ENCODE measurements at places on chromosomes 6 and 20.

DNA sequence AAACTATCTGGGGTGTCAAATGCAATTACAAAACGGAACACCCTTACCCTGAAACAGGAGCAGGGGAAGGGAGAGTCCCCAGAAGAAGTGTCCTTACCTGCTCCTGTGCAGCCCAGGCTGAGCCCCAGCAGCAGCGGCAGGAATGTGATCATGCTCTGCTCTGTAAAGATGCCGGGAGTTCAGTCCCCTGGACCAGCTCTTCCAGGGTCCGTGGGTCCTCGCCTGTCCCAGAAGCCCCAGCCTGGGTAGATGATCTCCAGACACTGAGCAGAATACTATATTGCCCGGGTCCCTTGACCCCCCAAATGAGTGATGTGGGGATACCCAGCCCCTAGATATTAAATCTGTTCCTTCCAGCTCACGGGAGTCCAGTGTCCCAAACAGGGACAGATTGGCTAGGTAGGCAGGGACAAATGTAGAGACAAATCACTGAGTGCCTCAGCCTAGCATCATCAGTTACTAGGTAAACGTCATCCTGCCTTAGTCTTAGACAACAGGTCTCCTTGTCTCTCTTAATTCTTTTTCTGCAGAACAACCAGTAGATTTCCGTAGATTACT is at the start of gene HLA-DMB:
TSS of gene HLA-DMB (minus strand) at position 373 of the 558 bp plus-strand sequence. CDS start at position 152, 221 bp downstream.
- DNase-seq = peak; percentile 29

- DNase-seq = no peak
Measured at GRCh38 chr20:49633643-49634042, 65.7 kb upstream of the PTGIS start.

- DNase-seq = no peak
Measured at GRCh38 chr20:4548552-4548951, 173.2 kb upstream of the PRND start.

GRCh38 chr6:85403331-85404015 is 46.4 kb upstream of the NT5E start:
- no peak for DNase-seq

DNA sequence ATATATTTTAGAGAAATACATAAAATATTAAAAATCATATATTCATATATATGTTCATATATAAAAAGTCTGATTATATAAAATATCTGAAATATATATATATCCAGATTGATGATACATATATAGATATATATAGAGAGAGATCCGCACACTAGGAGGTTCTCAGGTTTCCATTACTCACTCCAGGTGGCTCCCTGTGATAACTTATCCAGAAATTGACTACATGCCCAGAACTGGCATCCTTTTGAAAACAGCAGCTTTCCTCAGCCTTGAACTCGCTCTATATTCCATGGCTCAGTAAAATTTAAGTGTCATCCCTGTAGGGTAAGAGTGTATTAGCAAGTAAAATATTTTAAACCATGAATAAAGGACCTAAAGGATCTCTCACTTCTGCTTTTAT is 206.8 kb downstream of the TINAG start:
- no peak for DNase-seq

GRCh38 chr20:58700823-58701222 is 8.2 kb downstream of the NPEPL1 start:
- no peak for DNase-seq

GRCh38 chr6:11595903-11596302 is 58.4 kb downstream of the TMEM170B start:
- DNase-seq = no peak

DNA sequence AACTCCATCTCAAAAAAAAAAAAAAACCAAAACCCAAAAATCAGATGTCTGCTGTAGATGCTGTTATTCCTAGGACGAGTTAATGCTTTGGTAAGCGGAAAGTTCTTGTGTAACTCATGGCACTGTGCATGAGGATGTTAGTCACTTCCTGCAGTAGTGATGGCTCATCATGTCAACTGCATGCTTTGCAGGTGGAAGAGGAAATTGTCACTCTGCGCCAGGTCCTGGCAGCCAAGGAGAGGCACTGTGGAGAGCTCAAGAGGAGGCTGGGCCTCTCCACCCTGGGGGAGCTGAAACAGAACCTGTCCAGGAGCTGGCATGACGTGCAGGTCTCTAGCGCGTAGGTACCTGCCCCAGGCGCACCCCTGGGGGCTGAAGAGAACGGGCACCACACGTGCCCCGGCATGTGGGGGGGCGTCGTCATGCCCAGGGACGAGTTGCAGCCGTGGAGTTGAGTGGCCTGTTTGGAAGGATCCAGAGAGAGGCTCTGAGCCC is 8.5 kb downstream of the TPD52L2 start:
- DNase-seq = peak; percentile 39

DNA sequence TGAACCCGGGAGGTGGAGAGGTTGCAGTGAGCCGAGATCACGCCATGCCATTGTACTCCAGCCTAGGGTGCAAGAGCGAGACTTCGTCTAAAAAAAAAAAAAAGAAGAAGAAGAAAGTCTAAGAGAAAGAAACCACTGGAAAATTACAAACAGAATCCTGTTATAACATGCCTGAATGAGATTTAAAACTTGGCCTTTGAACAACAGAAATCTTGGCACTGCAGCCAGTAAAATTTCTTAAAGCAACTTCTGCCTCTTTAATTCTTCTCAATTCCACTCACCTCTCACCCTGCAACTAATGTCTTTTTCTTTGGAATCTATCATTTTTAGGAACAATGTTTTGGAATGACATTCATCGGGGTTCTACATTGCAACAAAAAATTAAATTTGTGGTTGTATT is 26.3 kb downstream of the PM20D2 start:
- DNase-seq = no peak

DNA sequence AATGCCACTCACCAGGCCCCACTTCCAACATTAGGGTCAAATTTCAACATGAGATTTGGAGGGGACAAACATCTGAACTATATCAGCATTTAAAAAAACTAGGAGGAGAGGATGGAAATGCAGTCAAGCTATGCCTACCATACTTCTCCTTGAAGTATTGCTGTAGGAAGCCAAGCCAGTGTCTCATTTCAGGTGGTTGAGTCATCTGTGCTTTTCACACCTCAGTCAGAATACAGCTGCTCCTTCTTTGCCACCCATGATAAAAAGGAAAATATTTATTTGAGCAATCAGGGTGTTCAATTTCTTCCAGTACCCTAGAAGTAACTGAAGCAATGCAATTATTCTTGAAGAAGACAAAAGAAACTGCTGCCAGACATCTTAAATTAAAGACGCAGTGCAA is 47.0 kb upstream of the EEF1E1 start:
- no peak for DNase-seq

DNA sequence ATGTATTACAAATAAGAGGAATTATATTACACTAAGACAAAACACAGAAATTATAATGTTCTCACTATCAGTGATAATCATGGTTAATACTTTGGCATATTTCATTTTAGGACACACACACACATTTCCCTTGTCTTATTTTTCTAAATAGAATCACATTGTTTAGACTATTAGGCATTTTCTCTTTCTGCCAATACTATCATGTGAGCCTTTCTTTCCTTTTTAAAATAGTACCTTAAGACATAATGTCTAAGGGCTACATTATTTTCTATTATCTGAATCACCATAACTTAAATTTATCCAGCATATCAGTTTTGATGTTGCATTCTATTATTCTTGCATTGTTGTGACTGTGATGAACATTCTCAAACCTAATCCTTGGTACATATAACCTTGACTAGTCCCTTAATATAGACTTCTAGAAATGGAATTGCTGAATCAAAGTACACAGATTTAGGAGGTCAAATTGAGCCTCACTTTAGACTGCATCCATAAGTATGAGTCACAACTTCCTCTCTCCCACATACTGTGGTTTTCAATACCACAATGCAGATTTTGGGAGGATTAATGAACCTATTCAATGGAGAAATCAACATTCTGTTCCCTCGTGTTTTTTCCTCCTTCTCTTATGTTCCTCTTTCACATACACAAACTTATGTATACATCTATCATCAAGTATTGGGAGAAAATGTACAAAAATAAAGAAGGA is 212.6 kb downstream of the MOXD1 start:
- DNase-seq = no peak

- no peak for DNase-seq
Measured at GRCh38 chr6:140134224-140134623, 759.8 kb upstream of the CITED2 start.

GRCh38 chr6:137051790-137052472 is 7.2 kb upstream of the IL20RA start:
- no peak for DNase-seq

DNA sequence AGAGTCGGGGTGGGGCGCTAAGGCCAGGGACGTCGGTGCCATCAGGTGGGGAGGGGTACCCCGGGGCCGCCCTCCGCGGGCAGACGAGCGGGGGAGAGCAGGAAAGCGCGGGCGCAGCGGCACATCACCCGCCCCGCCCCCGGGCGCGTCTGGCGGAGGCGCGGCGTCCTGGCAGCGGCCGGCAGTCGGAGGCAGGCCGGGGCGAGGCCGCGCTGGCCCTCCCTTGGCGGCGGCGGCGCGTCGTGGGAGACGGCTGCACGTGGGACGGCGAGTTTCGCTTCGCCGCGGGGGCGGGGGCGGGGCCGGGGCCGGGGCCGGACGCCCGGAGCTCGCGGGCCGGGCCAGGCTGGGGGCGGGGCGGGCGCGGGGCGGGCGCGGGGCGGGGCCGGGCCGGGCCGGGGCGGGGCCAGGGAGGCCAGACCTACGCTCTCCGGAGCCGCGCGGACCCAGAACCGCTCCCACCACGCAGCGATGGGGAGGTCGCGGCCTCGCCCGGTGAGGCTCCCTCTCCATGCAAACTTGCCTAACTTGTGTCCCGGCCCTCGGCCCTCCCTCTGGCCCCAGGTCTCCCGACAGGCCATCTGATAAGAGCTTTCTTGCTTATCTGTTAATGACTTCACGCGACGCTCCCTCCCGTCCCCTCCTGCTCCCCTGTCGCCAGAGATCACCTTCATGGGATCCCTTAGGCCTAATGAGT is 12.5 kb downstream of the ITPR3 start:
- DNase-seq = no peak

- DNase-seq = no peak
Measured at GRCh38 chr6:167877994-167878779, 51.5 kb downstream of the AFDN start.

Measured in AG04450 (cell line).